Aorta (tissue), 5 donors: ENCODE measurements at places on chromosomes 12 and 14. TPM values are rescaled to one million over a fixed set of nuclear protein-coding genes. Genes with fewer than 3 reads are reported as not detected.

Gene PROX2
- not detected for total RNA-seq

Gene TAS2R8
- not detected for total RNA-seq

Gene ACAD10
- total RNA-seq: 27.9 TPM

Gene TCL1B
- total RNA-seq: not detected

Gene TSPAN19
- not detected for total RNA-seq

Gene KLRC4
- total RNA-seq: 0.78 TPM
